ENCODE measurements at places on chromosomes 3 and 15. TPM values are rescaled to one million over a fixed set of nuclear protein-coding genes. Genes with fewer than 3 reads are reported as not detected.

DNA sequence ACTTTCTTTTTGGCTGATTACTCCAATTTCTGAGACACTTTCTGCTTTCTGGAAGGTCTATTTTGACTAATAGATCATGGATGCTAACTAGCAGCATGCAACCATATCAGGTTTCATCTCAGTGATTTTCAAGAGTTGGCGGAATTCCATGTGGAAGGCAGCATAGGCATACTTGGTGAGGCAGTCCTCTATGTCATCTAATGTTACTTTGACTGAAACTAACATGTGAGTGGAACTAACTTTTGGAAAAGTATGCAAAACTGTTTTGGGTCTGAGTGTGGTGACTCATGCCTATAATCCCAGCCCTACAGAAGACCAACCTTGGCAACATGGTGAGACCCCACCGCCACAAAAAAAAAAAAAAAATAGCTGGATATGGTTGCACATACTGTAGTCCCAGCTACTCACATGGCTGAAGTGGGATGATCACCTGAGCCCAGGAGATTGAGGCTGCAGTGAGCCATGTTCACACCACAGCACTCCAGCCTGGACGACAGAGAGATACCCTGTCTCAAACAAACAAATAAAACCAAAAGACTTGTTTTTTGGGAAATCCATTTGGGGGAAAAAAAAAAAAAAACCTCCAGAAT lies 1033.7 kb downstream of the ROBO1 start:
- DNase-seq: no peak
- H3K36me3 ChIP-seq: no peaks in the 10 kb centered on the region
- H3K27ac ChIP-seq: no peak overlapping the region
- H3K27me3 ChIP-seq: no peaks in the 10 kb centered on the region
- H3K4me3 ChIP-seq: no peak overlapping the region

DNA sequence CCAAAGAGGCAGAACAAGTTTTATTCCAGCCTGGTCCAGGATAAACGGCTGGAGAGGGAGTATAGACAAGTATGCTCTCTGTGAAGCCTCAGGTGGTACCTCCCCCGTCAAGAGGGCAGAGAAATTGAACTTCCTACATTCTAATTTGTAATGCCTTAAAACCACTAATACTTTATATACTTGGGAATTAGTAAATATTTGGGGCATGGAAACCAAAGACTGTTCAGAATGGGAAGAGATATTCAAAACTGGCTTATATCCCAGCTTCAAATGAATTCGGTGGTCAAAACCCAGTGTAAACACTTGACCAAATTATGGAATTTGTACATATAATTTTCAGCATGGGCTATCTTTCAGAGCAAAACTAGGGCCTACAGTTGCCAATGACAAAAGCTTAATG lies 122.6 kb downstream of the FBN1 start:
- H3K4me1 ChIP-seq: no peaks in the 10 kb centered on the region
- no peak for DNase-seq
- H3K4me3 ChIP-seq: no peak overlapping the region
- no peak overlapping the region for H3K27ac ChIP-seq
- H3K36me3 ChIP-seq: no peaks in the 10 kb centered on the region

DNA sequence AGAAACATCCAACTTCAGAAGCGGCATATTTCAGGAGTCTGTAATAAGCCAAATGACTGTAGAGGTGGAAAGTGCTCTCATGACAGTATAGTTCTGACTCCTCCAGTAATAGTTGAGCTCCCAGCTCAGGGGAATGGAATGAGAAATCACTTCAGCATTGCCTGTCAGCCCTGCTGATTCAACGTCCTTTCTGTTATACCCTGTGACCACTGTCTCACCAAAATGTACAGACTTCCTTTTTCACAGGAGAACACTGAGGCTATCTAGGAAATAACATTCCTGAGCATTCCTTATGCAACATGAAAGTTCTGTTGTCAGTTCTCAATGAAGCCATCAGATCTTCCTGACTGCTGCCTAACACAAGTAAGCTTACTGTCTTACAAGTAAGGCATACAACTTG lies 284.5 kb upstream of the MME start:
- no peak for DNase-seq
- H3K4me3 ChIP-seq: no peak overlapping the region
- no peak overlapping the region for H3K27ac ChIP-seq
- H3K36me3 ChIP-seq: no peaks in the 10 kb centered on the region
- no peaks in the 10 kb centered on the region for H3K4me1 ChIP-seq
- no peaks in the 10 kb centered on the region for H3K27me3 ChIP-seq

- no peak overlapping the region for H3K27ac ChIP-seq
- H3K36me3 ChIP-seq: no peaks in the 10 kb centered on the region
- H3K27me3 ChIP-seq: no peaks in the 10 kb centered on the region
These were observed 23.5 kb downstream of the C3orf62 start for GRCh38 chr3:49253512-49253911.

The MYRIP gene
- total RNA-seq: not detected

The SYNPR gene
- not detected for total RNA-seq

The RASA2 gene
- 28.0 TPM for total RNA-seq

The CLRN1 gene
- not detected for total RNA-seq
